AG04450 (cell line): ENCODE measurements at places on chromosomes 2 and 18. TPM values are rescaled to one million over a fixed set of nuclear protein-coding genes. Genes with fewer than 3 reads are reported as not detected.

XRCC5 gene
- polyA plus RNA-seq, result 427 and 471 TPM in 2 replicates

ADGRF3 gene
- 0.02 TPM in 1 of 2 replicates, not detected in the other for polyA plus RNA-seq

C1QL2 gene
- not detected in 2 replicates for polyA plus RNA-seq

CD28 gene
- polyA plus RNA-seq, result not detected in 2 replicates
